ENCODE measurements at places on chromosomes 12 and 14.

DNA sequence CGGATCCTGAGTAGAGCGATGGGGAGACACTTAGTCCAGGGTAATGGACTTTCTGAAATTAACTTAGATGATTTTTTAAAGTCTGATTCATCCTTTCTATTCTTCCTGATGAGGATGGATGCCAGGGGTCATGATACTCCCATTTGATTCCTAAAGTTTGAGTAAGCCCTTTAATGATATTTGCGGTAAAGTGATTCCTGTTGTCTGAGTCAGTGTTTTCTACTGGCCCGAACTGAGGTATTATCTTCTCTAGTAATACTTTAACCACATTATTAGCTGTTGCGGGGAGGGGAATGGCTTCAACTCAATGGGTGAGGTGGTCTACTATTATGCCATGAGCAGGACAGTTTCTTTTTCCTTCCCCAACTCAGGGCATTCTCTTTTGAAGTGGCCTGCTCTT lies 111.6 kb downstream of the RIN3 start:
- DNase-seq: no peak

- DNase-seq: no peak
Measured at GRCh38 chr14:63045612-63046320, 508 bp upstream of the KCNH5 start.

DNA sequence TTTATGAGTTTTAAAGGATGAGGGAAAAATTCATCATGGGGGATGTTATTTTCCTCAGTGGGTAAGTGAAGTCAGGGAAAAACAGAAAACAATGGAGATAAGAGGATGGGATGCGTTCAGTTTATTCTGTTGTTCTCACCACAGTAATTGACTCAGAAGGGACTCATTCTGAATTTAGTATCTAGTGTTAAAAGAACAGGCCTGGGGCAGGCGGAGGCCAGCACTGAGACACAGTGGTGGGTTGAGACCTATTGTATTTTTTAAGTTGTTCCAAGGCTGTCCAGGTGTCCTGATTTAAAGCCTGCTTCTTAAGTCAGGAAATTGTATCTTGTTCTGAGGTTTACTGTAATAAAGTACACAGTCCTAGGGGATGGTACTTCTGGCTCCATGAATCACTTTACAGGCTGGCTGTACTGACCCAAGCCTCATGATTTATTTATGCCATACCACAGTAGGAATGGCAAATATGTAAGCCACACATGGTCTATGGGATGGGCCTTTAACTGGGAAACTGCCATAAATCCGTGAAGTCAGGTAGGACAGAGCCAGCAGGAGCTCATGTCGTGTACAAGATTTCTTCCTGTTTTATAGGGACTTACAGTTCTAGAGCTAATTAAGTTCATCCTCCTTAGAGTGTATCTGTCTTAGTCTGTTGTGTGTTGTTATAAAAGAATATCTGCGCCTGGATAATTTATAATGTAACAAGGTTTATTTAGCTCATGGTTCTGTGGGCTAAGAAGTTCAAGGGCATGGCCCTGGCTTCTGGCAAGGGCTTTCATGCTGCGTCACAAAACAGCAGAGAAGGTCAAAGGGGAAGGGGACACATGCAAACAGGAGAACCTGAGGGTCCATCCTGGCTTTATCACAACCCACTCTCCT lies 244.1 kb downstream of the FBXL14 start:
- no peak for DNase-seq

DNA sequence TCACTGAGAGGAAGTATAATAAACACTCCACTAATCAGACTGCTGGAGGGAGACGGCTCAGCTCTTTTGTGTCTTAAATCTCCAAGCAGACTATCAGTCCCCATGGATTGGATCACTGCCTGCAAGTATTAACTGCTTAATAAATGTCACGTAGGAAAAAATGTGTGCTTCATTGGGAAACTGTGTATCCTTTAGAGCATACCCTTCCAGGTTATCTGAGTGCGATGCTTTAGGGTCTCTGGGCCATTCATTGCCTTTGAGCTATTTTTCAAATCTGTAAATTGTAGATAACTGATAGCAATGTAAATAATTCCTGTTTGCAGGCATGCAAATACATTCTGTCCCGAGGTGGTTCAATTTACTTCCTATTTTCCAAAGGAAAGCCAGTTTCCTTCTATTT lies 45.0 kb upstream of the VASH1 start:
- DNase-seq: no peak

DNA sequence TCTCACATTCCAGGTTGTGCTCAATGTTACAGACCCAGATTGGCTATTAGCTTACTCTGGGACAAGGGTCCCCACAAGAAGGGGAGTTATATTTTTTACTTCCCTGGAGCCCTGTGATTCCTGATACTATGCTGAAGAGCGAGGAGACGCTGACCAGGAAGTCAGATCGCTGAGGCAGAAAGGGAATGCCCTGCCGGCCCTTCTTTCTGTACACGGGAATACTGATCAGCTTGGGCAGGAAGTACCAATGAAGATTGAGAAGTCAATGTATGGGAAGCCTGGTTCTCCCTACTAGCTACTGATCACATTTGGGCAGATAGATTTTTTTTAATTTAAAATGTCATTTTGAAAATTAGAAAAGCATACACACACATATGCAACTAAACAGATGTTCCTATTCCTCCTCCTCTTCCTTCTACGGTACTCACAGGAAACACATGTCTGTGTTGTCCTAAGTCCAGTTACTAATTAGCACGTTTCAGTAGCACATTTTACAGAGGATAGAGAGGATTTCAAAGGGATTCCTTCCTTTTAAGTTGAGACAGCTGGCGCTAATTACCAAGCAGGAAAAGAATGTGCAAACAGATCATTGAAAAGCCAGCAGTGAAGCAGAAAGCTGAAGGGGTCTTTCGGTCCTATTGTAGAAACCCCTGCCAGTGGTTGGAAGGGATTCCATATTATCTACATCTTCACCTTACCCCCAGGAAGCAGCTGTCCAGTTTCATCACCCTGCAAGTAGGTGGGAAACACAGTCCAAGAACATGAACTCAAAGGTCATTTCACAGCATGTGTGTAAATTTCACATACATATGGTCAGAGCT lies 292.4 kb downstream of the DUSP6 start:
- no peak for DNase-seq

GRCh38 chr12:117552971-117553370 lies 191.5 kb upstream of the NOS1 start:
- DNase-seq: no peak

DNA sequence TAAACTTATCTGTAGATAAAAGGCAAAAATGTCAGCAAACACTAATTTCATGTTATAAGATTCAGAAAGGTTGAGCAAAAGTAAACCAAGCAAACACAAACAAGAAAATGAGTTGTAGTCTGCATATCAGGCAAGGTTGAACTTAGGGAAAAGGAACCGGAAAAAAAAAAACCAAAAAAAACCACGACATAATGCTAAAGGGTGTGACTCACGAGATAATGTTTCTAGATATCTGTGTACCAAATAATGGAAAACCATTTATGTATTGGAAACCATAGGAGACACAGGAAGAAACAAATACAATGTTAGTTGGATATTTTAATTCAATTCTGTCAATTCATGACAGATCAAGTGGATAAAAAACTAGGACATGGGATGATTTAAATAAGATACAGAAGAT lies 60.5 kb downstream of the GPATCH2L start:
- DNase-seq: no peak

DNA sequence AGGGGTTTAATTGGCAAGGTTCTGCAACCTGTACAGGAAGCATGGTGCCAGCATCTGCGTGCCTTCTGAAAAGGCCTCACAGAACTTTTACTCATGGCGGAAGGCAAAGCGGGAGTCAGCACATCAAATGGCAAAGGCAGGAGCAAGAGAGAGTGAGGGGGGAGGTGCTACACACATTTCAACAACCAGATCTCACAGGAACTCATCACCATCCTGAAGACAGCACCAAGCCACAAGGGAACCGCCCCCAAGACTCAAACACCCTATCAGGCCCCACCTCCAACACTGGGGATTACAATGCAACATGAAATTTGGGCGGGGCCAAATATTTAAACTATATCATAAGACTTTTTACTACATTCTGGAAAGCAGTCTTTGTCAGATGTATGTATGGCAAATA lies 38.0 kb upstream of the FKBP4 start:
- DNase-seq: no peak

Measured in GM13977 (cell line).